ENCODE measurements at places on chromosomes 2 and 18.

DNA sequence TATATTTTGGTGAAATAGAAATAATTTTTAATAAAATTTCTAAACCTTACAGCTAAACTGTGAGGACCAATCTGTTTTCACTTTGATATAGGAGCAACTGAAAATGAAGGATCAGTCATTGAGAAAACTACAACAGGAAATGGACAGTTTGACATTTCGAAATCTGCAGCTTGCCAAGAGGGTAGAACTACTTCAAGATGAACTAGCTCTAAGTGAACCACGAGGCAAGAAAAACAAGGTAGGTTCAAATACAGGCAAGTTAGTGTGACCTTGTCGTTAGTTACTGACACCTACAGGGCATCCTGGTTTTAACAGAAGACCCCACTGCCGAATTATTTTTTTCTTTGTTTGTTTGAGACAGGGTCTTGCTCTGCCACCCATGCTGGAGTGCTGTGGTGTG is 75.5 kb upstream of the STON1 start:
- no peak for DNase-seq

GRCh38 chr2:42931818-42932195 is 139.4 kb upstream of the HAAO start:
- no peak for DNase-seq

GRCh38 chr2:200406379-200406778 is 99.9 kb downstream of the SPATS2L start:
- DNase-seq: no peak

DNA sequence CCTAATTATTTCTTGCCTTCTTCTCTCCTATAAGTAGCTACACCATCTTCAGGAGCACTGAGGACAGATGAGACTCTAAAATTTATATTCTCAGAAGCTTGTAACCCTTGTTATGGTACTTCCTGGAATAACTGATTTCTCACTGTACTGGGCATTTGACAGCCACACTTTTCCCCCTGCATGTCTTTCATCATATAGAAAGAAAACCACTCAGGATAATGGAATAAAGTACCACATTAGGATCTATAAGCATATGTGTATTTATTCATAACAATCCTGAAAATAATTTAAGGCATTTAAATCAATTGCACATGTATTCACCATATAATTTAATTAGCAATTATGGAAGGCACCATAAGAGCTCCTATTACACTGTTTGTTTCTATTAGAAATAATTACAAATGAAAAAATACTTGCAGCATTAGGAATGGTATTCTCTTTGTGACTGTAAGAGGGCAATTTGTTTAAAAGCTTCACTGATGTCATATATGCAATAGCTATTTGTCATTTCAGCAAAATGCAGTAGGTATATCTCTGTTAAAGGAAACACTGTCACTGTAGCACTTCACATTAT is 216.9 kb upstream of the FSHR start:
- DNase-seq: no peak

DNA sequence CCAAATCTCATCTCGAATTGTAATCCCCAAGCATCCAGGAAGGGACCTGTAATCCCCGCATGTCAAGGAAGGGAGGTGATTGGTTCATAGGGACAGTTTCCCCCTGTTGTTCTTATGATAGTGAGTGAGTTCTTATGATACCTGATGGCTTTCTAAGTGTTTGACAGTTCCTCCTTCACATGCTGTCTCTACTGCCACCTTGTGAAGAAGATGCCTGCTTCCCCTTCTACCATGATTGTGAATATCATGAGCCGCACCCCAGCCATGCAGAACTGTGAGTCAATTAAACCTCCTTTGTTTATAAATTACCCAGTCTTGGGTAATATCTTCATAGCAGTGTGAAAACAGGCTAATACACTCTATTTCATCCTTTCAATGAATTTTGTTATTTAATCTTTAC is 446.7 kb downstream of the RNF144A start:
- no peak for DNase-seq

DNA sequence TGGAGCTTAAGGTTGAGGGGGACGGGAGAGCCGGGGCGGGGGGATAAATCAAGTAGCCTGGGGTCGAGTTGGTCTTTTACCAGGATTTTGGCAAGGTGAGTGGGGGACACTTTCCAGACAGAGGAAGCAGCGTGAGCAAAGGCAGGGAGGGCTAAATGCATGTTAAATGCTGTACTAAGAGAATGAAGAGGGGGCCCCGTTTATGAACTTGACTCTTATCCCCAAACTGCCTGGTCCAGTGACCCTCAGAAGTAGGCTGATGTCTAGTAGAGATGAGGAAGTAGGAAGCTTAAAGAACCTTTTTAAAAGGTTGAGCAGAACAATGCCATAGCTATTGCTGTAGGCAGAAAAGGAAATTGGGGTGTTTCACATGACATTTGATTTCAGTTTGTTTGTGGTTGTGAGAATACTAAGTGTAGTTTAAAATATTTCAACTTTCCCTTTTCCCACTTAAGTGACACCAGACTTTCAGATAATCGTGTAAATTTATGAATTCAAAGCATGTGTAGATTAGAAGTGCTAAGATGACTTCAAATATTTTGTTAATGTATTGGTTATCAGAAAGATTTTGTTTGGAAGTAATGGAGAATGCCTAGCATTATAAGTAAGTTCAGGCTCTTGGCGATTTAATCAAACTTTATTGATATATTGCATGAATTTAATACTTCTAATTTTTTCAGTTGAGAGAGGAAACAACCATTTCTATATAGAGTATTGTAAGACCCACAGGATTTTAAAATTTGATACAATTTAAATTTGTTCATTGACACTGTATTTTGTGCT is 1.8 kb downstream of the REL start:
- no peak for DNase-seq

DNA sequence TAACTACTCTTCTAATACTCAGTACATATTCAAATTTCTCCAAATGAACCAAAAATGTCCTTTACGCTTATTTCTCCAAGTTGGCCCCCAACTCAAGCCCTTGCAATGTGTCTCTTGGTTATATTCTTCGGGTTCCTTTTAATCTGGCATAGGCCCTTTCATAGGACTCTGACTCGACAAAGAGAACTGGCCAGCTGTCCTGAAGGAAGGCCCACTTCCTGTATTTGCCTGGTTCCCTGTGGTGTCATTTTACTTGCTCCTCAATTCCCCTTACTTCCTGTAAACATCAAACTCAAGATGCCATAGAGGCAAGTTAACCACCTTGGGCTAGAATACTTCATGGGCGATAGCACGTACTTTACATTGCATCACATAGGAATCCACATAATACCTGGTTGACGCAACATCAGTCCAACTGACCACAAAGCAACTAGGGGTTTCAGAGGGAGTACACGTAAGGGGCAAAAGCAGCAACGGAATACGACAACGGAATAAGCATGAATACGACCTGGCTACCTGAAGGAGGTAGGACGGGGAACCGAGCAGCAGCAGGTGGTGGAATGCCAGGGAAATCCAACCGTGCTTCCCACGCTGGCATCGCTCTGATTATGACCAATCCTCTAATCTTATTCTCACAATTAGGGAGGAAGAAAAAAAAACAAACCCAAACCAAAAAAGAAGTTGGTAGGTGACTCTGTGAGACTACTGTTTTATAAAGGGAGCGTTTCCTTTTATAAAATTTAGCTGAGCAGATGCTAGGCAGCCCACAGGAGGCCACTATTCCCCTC is 823 bp upstream of the GORASP2 start:
- DNase-seq: no peak

DNA sequence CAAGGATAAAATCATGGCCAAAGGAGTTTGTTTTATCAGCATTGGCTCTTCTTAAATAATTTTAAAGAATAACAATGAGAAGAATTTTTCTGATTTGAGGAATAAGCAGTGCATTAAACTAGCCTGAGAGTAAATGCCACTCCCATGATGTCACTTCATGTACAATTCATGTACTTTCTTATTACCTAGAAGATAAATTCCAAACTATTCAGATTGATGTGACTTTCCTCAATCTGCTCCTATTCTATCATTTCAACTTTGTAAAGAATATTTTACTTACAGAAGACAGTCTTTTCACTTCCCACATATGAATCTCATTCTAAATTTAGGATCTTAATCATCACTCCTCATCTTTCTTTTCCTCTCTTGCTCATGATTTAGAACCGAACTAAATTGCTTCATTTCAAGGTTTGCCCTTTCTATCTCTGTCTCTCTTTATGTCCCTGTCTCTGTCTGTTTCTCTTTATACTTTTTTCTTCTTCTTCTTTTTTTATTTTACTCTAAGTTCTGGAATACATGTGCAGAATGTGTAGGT is 1142.0 kb upstream of the PIK3C3 start:
- DNase-seq: no peak

DNA sequence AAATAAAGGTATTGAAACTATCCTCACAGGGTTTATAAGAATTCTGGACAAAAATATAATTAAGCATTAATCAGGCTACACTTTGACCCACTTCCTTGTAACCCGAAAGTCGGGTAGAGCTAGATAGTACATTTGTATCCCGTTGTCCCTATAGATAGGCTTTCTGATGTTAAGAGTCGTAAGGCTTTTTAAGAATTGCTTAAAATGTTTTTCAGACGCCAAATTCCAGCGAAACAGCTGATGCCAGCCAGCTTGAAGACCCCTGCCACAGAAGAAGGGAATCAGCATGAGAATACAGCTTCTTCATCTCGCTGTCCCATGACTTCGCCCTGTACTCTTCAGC is 962 bp upstream of the GPR155 start:
- DNase-seq: no peak

DNA sequence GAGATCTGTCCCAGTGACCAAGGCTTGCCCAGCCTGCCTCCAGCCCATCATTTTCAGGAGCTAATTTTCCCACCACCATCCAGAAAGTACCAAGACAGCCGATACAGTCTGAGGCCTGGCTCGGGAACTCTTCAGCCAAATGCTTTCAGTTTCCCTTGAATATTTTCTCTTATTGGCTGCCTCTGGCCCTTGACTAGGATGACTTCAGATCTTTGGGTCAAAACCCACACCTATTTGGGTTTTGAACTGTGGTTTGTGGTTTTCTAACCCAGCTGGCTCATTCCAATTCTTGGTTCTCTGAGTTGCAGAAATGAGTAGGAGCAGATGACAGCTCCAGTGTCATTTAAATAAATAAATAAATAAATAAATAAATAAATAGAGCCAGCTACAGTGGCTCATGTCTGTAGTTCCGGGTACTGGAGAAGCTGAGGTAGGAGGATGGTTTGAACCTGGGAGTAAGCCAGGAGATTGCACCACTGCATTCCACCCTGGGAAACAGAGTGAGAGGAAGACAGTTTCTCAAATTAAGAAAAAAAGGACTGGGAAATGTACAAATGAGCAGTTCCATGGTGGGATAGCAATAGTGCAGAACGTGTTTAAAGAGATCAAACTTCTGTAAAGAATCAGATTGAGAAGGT is 465.0 kb upstream of the SOX11 start:
- DNase-seq: no peak

GRCh38 chr18:74389991-74390390 is 67.1 kb downstream of the DIPK1C start:
- DNase-seq: no peak

DNA sequence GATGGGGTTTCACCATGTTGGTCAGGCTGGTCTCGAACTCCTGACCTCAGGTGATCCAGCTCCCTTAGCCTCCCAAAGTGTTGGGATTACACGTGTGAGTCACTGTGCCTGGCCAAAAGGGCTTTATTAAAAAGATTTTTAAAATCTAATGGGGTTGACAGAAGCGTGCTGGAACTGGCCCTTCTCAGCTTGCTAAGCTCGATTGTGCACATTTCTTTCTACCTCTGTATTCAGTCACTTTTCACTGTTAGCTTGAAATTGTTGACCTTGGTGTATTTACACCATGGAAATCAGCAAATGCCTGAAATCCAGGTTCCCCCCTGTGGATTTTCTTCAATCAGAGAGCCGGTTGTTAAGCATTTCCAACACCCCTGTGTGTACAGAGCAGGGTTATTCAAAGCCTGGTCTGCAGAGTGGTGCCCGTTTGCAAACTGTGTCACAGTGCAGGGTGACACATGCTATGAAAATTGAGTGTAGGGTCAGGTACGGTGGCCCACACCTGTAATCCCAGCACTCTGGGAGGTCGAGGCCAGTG is 140.2 kb downstream of the TGIF1 start:
- no peak for DNase-seq

- no peak for DNase-seq
Measured at GRCh38 chr2:40041422-40042382, 262.6 kb upstream of the THUMPD2 start.

DNA sequence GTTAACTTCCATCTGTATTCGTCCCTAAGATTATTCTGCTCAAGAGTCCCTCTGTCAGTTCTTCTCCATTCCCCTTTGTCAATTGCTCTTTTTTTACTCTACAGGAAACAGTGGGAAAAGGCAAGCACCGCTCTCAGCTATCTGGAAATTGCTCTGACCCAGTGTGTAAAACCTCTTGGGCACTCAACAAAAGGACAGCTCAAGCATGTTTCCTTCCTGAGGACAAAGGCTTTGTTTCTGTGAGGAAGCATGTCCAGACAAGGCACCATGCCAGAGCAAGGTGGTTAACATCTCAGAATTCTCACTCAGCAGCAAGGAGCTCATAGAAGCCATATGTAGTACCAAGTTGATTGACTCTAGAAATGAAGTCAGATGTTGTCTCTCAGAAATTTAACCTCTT is 735.6 kb downstream of the TSN start:
- DNase-seq: no peak

DNA sequence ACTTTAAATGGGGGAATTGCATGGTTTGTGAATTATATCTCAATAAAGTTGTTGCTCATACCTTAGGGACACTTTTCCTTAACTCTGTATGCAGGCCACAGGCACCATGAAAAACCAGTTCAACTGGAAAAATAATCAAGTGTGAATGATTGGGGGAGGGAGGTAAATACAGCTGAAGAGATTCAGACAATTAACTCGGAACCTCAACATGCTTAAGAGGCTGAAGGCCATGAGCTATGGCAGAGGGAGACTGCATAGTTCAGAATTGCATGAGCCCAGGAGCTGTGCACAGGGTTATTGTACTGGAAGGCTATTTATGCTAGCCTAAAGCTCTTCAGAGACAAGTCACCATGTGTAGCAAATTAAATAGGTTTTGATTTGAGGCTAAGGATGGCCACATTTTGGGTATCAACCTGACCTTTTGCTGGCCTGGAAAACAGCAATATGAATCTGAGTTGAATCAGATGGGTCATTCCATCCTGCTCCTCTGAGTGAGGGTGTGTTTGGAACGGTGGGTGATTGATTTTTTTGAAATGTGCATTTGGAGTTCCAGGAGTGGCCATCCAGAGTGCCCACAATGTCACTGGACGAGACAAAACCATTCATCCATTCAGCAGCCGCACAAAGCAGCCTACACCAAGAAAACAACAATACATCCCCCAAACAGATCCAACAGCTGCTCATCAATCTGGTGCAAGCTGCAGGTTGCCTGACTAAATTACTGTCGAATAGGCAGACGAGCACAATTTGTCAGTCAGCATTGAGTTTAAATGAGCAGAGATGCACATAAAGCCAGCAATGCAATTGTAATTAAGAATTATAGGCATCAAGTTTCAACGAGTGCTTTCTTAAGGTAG is 42.5 kb downstream of the HRH4 start:
- DNase-seq: peak; percentile 61

DNA sequence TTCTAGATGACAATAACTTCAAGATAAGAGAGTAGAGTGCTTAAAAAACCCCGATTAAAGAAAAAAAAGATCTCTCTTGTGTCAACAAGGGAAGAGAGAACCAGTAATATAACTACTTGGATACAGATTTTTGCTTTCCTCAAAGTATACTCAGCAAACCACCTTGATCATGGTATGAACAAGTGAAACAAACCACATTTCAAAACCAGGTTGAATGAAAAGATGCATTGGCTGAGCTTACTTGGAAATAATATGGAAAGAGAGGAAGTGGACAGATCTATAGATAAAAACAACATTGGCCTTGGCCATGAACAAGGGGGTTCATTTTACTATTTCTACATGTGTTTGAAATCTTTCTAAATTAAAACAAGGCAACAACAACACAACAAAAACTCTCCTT is 50.1 kb downstream of the ATP8B1 start:
- no peak for DNase-seq

- DNase-seq: no peak
Measured at GRCh38 chr2:62364791-62365528, 141.0 kb downstream of the TMEM17 start.

All from brain (organoid and tissue), 16 donors.